Fibroblast of skin of scalp (primary cell): ENCODE measurements at places on chromosomes 12 and 14.

DNA sequence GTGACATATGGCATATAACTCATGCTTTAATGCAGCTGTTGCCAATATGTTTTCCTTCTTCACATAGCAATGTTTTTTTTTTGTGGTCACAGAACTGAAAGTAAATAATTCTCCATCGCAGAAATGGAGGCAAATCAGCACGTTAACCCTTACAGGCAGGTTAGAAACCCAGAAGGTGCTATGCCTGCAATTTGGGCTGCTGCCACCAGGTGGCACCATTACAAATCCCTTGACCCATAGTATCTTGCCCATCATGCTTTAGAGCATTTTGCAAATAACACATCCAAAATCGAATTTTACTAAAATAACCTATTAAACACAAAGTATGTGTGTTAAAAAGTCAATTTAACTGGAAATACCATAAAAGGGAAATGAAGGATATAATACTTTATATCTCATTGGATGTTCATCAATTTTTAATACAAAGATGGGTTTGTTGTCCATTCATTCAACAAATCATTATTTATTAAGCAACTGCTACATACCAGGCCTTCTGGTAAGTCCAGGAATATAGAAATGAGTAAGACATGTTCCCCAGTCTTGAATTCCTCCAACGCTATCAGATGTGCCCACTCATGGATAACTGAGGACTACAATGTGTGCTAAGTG, 340.1 kb downstream of the GLT1D1 start:
- no peak for DNase-seq

GRCh38 chr14:31806249-31806648, 245.0 kb downstream of the NUBPL start:
- DNase-seq, result no peak

DNA sequence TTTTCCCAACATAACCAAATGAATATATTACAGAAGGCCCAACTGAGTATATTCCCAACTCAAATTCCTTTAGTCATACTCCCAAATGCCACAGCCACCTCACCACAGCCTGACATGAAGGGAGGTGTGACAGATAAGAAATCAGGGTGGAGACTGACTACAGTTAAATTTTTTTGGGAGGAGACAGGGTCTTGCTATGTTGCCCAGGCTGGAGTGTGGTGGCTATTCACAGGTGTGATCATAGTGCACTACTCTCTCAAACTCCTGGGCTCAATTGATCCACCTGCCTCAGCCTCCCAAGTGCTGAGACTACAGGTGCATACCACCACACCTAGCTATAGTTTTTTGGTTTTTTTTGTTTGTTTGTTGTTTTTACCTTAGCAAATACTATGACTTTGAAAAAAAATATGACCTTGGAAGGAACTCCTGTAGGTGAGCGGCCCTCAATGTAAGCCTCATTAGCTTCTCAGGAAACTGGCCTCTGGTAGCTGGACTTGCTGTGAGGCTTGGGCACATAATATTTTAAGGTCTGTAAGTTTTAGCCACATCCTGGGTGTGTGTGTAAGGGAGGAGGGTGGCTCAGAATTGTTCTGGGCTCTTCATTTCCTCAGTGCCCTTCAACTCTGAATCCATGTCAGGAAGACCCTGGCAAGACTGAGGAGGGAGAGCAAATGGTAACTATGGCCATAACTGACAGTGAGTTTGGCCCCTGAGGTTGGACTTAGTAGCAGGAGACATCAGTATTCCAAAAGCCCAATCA, 39.1 kb upstream of the LTBP2 start:
- DNase-seq, result no peak

DNA sequence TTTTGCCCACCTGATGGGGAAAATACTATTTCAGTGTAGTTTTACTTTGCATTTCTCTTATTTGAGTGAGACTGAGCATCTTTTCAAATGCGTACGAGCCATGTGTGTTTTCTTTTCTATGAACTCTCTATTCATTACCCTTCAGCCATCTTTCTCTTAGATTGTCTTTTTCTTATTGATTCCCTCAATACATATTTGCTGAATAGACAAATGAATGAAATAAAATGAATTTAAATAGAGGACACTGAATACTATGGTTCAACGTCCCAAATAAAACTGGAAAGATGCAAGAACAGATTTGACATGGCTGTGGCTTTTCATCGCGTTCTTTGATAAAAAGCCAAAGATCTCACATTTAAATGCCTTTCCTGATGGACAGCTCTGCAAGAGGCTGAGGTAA, 34.6 kb upstream of the RPH3A start:
- no peak for DNase-seq

GRCh38 chr12:101671157-101671791, 26.2 kb upstream of the CHPT1 start:
- no peak for DNase-seq

DNA sequence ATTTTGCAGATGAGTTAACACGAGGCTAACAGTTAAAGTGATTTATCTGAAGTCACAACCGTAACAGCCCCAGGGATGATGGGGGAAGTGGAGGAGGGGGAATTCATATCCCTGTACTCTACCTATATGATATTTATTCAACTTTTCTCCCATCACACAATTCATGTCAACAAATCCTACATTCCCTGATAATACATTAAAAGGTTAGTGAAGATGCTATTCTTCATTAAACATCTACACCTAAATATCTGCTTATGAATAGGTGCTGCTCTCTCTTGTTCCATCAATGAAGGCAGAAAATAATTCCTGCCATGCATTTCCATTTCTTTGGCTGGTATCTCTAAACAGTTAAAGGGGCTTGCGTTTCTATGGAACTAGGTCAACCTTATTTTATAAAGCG, 6.8 kb downstream of the YBX3 start:
- no peak for DNase-seq

DNA sequence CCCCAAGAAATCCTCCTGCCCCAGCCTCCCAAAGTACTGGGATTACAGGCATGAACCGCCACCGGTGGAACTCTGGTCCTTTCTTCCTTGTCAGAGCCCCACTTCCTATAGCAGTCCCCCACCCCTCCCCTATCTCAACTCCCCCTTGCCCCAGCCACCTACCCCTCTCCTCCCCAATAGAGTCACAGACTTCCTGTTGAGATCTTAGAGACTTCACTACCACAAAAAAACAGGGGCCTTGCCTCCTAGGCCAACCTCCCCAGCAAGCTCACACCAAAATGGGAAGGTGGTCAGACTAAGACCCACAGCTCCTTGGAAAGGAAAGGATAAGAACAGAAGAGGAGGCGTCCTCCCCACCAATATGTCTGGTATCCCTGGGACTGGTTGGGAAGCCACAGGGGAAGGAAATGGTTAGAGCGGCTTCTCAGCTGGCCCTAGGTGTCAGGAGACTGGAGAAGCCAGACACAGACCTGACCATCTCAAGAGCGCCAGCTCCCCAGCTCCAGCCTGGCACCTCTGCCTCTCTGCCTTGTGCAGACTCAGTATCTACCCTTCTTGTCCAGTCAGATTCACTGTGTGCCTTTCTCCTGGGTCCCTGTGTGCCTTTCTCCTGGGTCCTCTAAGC, 8.5 kb downstream of the ITGB7 start:
- DNase-seq, result no peak

GRCh38 chr12:85865890-85866289, 8.2 kb upstream of the NTS start:
- DNase-seq, result peak; percentile 86

DNA sequence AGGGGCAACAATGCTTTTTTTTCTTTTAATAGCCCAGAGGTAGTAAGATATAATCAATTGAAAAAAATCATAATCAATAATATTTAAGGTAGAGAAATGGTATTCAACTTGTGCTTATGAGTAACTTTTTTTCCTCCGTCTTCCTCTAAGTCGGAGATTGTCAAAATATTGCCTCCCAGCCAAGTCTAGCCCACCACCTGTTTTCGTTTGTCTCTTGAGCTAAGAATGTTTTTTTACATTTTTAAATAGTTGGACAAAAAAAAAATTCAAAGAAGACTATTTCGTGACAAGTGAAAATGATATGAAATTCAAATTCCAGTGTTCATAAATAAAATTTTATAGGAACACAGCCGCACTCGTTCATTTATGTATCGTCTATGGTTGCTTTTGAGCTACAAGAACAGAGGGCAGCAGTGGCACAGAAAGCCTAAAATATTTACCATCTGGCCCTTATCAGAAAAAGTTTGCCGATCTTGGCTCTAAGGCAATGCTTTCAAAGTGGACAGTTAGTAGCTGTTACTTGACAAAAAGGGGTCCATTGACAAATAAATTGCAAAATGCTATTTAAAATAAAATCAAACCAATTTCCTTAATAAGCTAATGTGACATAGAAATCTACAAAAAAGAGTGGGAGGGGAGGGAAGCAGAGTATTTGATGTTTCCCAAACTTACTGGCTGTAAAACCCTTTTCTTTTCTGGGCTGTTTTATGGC, 40.8 kb upstream of the MAX start:
- no peak for DNase-seq

GRCh38 chr14:96037891-96038557, 1.1 kb upstream of the C14orf132 start:
- peak; percentile 27 for DNase-seq

DNA sequence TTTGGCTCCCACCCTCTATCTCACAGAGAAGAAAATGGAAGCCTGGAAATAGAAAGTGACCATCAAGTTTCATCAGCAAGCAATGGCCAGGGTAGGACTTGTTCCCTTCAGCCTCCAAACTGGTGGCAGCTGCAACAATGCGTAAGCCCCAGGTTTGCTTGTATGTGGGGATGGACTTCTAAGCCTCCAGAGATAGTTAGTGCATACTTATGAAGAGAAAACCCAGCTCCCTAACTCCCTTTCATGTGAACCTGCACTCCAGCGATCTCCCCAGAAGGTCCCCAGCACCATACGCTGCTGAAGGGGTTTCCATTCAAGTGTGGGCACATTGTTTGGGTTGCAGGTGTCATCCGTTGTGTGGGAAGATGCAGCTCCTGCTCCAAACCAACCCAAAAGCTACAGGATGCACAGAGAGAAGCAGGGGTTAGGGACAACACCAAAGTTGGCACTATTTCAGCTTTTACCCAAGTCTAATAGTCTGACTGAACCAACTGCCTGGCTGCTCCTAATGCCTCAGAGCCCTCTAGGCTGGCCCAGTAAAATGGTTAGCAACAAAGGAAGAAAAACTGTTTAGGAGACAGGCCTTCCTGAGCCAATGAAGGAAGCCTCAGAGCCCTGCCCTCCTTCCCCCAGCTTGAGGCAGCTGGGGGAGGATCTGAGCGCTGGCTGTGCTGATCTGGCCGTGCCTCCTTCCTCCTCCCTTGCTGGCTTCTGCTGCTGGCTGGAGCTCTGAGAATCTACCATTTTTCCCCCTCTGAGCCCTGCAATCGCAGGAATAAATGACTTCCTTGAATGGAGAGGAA, 12.3 kb downstream of the ZFP36L1 start:
- peak; percentile 46 for DNase-seq

GRCh38 chr14:104316723-104317491, 178.5 kb downstream of the KIF26A start:
- no peak for DNase-seq
